ENCODE measurements at places on chromosomes 2 and 18.

DNA sequence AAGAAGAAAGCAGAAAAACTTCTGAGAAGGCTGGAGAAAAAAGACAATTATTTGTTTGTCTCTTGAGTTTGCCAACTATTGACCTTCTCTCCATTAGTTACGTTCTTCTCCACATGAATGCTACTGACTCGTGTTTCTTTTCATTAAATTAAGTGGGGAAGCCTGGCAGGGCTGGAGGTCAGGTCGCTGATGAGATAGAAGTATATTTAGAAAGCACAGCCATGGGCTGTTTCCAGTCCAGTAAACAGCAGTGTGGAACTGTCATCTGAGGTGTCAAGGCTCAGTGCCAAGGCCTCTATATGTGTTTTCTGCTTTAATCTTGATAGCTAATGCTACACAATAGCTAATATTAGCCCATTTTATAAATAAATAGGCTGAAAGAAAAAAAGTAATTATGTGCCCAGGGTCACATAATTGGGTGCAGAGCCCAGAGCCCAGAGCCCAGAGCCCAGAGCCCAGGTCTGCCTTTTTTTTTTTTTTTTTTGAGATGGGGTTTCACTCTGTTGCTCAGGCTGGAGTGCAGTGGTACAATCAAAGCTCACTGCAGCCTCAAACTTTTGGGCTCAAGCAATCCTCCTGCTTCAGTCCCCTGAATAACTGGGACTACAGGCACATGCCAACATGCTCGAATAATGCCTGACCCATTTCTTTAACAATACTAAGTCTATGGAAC, 6.3 kb downstream of the MSGN1 start:
- DNase-seq: no peak

GRCh38 chr2:120745420-120746111, 9.9 kb downstream of the GLI2 start:
- DNase-seq: no peak

GRCh38 chr2:237533668-237534161, 32.7 kb upstream of the PRLH start:
- DNase-seq: no peak

DNA sequence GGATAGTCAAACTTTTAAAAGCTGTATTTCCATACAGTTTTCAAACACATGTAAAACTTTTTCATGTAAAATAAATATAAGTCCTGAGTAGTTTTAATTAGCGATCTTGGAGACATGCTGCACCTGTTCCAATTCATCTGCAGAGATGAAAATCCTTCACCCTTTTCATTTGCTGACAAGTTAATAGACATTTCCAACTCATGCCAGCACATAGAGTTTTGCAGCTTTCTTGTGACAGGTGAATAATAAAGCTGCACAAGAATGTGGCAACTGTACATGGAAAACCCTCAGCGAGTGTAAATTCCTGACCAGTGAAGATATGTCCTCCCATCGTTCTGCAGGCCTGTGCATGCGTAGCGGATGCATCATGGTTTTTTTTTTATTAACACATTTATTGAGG, 771.4 kb downstream of the TDRD15 start:
- no peak for DNase-seq

DNA sequence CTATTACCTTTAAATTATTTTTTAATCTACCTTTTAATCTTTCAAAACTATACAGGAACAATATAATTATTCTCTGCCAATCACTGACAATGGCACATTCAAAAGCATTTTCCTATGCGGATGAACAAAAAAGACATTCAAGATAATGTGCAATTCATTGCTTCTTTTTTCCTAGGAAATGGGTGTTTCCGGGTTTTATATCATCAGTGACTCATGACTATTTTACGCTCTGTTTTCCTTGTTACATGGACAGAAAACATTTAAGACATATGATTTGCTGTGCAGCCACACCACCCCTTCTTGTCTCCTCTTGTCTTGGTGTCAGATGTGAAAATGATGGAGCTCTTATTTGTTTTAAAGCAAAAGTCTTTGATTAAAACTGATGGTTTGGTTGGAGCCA, 184.7 kb upstream of the LINC00305 start:
- DNase-seq: no peak

DNA sequence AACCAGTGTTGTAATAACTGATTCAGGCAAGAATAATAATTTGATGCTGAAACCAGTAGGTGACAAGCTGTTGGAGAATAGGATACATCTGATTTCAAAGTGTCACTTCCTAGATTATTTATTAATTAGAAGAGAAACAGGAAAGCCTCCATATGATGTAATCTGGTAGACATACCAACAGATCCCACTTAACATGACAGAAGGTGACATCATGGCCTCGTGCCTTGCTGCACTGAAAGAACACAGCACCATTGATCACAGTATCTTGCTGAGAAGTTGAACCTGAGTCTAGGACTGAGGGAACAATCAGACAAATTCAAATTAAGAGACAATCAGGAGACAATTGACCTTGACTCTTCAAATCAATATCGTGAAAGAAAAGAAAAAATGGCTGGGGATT, 131.6 kb upstream of the DLGAP1 start:
- no peak for DNase-seq

- DNase-seq: no peak
Measured at GRCh38 chr18:29969876-29970275, 1072.7 kb downstream of the DSC3 start.

DNA sequence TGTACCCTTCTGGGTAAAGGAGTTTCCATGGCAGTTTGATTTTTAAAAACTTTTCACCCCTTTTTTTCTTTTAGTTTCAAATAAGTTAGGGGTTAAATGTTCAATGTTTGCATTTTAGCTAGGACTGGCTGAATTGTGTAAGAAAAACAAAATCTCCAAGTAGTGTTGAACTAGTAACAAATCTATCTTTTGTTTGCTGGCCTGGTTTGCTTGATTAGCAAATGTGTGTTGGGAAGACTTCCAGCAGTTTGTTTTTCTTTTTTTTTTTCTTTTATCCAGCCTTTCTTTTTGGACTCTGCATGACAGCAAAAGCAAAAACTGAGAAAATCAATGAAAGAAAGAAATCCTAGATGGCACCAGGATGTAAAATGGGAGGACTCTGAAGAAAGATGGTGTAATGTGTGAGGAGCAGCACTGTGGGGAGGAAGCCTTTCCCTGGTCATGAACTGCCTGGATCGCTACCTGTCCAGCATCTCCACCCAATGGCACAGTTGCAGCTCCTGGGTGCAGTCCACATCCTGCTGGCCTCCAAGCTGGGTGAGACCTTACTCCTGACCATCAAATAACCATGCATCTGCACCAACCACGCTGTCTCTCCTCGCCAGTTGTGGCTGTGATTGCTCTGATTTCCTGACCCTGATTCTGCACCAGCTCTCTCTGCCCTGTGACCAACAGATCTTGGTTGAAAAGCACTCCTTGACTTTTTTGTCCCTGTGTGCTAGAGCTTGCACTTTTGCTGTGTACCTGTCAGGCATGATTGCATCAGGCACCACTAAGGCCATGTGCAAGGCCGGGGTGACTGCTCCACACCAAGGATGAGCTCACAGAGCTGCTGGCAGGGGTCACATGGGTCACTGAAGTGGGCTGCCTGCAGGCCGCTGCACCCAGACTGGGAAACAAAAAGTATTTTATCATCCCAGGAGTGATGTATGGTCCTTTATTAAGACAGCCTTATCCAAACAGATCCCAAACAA, 71.2 kb upstream of the ZNF236 start:
- DNase-seq: no peak

- DNase-seq: no peak
Measured at GRCh38 chr2:30710461-30710860, 96.8 kb downstream of the CAPN13 start.

DNA sequence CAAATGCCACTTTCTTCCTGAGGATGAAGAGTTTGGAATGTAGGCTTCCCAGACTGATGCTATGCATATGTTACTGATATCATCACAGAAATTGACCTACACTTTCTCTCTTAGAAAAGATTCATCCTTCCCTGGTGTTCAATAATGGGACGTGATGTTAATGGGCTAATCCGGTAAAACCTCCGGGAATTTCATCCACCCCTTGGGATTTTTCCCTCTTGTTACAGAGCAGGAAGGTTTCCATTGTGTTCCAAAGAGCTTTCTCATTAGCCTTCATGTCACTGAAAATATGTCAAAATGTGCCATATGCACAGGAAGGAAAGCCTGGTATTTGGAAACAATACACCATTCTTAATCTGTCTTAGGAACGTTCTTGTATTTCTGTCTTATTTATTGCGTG, 20.7 kb downstream of the ALPK2 start:
- DNase-seq: no peak

DNA sequence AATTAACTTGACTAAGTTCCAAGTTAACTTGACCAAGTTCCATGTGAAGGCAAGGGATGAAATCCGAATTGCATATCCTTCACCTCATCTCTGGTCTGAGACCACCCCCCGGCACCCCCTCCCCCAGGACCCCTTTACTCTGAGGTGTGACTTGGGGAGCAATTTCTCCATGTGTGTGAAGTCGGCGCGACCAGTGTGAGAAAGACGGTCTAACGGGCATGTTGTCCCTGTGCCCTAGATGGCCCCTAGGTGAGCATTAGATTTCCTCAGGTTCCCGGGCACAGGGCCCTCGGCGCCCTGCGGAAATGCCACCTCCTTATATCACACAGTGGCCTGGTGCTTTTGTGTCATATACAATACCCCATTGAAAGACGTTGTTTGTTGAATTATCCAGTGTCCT, 137.1 kb downstream of the CTIF start:
- no peak for DNase-seq

DNA sequence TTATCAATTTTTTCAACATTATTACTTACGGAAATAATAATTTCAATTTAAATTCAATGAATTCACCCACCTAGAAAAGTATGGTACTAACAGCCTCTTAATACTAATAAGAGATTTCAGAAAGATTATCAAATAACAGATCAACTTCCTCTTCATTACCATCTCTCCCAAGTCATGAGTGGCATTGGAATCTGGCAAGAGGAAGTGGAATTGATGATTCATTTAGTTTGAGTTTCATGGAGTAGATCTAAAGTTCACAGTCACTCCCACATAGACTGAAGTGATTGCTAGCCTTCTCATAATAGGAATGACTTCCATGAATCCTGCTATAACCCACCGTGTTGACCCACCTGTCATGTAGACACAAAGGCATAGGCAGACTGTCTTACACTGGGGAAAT, 77.7 kb upstream of the WDR75 start:
- no peak for DNase-seq

DNA sequence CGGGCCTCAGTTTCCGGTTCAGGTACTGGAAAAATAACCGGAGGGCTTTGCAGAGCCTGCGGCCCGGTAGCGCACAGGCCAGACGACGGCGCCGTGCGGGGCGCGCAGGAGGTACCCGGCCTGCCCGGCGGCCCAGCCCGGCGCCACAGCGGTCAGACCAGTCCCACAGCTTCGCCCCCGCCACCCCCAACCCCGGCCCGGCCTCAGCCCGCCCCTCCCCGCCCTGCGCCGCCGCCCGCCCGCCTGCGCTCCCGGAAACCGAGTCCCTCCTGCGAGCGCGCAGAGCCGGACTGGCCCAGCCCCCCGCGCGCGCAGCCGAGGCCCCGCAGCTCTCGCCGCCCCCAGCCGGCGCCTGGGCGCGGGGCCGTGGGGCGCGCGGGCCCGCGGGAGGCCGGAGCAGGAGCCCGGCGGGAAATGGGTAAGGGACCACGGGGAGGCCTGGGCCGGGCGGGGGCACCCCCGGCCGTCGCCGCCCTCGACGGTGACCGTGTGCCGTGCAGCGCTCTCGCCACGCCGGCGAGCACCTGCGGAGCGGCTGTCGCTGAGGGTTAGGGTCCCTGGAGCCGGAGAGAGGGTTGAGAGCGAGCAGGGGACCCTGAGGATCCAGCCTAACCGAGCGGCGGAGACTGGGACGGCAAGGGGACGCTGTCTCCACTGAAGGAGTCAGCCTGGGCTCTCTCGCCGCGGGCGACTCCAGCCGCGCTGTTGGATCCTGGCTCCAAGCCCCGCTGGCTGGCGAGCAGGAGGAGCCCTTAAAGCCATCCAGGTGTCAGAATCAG, 16.5 kb upstream of the PSD4 start:
- peak; percentile 25 for DNase-seq

GRCh38 chr2:23532391-23533337, 147.7 kb downstream of the KLHL29 start:
- DNase-seq: peak; percentile 87

GRCh38 chr2:161625996-161626395, 1.8 kb downstream of the SLC4A10 start:
- no peak for DNase-seq

DNA sequence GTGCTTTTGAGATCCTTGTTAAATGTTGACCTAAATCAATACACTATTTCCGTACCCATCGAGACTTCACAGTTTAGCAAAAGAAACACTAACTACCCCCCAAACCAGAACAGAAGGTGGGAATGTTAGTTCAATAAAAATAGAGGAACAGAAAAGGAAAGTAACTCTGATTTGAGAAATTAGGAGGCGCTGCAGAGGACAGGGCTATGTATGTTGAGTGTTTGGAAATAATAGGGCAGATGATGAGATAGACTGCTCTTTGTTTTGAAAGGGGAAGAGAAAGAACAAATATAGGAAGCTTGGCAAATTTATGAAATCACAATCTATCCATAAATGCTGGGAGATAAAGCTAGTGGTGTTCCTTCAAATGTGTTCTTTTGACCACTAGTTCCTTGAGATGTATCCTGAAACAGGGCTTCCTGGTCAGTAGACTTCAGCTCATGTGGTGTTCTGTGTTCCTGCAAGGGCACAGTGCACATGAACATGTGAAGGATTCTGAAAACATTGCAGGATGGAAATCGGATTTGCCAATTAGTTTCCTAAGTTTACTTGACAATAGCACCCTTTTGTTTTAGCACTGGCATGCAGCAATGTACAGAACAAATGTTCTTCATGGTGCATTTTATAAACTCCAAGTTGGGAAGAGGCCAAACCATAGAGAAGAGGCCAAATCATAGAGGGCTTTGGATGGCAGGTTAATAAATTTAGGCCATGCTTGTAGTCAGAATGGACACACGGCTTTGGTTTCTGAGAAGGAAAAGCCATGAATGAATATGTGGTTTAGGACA, 39.8 kb downstream of the RHBDD1 start:
- no peak for DNase-seq

GRCh38 chr18:36181898-36182506, 5.3 kb upstream of the MOCOS start:
- DNase-seq: no peak

DNA sequence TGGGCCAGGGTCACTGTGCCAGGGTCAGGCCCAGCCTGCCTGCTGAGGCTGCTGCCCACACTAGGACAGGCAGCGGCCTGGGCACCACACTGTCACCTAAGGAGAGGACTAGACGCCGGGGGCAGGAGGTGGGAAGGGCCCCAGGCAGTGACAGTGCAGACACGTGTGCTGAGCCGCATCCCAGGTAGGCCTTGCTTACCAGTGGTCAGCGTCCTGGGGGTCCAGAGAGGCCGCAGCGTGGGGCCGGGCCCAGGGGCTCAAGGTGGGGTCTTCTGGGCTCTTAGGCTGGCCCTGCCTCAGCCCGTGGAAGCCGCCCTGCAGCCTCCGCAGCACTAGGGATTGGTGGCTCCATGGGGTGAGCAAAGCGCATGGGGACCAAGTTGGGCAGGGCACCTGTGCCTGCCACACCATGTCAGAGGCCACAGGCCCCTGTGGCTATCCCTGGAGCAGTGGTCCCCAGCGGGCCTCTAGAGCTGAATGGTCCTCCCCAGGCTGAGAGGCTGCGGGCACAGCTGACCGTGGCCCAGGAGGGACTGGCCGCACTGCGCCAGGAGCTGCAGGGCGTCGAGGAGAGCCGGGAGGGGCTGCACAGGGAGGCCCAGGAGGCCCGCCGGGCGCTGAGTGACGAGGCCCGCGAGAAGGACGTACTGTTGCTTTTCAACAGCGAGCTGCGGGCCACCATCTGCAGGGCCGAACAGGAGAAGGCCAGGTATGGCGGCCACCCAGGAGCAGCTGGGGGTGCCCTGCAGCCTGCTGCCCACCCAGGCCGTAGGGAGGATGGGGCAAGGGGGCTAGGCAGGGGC, 35.2 kb upstream of the SNED1 start:
- no peak for DNase-seq
